Stimulated activated CD8-positive, alpha-beta memory T cell treated with anti-CD3 and anti-CD28 coated beads, Interleukin-12 subunit alpha, Interleukin-12 subunit beta, amount 100 ng/mL, for 4 hours (primary cell): ENCODE measurements at places on chromosomes 12 and 14.
A peak's percentile ranks its signal among the peaks of the same experiment; 100 is the strongest.

DNA sequence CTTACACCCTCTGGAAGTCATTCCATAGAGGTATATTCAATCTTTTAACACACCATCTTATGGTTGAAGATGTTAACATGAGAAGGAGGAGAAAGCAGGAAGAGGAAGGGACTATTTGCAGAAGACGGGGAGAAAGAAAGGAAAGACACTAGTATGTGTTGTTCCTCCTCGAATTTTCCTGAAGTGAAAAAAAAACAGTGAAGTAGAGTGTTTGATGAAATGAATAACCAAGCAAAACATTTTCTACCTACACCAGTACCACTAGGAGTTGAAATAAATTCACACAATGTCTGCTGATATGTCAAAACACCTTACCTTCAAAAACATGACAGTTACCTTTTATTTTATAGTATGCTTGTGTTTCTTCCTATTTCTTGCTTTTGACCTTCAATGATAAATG is 1.4 kb upstream of the CNOT2 start:
- DNase-seq, result no peak

DNA sequence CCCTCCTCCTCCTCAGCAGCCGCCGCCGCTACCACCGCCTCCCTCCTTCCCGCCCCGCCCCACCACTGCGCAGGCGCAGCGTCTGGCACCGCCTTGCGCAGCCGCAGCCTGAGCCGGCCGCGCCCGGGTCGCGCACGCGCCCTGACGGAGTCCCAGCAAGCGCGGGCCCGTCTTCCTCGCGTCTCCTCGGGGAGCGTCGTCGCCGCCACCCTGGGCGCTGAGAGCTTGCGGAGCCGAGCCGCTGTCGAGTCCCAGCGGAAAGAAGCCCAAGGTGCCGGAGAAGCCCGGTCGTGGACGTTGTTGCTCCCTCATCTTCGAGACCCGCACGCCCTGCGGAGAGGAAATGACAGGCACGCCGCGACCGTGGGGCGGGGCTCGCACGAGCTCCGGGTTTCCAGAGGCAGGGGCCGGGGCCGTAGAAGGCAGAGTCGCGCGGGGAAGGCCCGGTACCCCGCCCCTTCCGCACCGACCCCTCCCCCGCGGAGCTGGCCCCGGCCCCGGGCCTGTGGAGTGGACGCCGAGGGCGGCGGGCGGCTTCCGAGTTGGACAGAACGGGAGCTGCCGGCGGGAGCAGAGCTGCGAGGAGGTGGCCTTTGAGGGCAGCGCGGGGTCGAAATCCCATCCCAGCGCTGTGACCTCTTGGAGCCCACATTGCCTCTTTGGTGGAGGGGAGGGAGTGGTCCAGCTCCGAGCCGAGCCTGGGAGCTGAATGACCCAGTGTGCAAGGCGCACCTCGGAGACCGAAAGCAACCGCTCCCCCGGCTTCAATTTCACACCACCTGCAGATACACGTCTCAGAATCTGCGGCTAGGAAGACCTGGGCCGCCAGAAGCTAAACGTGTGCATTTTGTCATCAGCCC is 469 bp upstream of the RAB35 start:
- peak; percentile 97 for DNase-seq

DNA sequence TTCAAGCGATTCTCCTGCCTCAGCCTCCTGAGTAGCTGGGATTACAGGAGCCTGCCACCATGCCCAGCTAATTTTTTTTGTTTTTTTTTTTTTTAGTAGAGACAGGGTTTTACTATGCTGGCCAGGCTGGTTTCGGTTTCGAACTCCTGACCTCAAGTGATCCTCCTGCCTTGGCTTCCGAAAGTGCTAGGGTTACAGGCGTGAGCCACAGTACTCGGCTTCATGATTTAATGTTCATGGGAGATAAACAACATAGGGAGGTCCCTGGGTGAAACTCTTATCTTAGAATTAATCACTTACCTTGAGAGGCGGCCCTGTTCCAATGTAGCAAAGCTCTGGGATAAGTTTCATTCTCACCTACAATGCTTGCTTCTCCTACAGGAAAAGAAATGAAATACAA is 48.3 kb downstream of the SEL1L start:
- no peak for DNase-seq

- no peak for DNase-seq
These were observed 34.7 kb downstream of the TBX5 start for GRCh38 chr12:114371250-114371649.

- DNase-seq, result no peak
These were observed 679 bp upstream of the SAV1 start for GRCh38 chr14:50668826-50669143.

- DNase-seq, result no peak
These were observed 56.0 kb downstream of the RASSF3 start for GRCh38 chr12:64666054-64666914.

- DNase-seq, result no peak
These were observed 182.8 kb downstream of the NUAK1 start for GRCh38 chr12:105955976-105956375.
